ENCODE measurements at places on chromosomes 4 and X. TPM values are rescaled to one million over a fixed set of nuclear protein-coding genes. Genes with fewer than 3 reads are reported as not detected.

The DSPP gene
- not detected for total RNA-seq

The C4orf36 gene
- total RNA-seq: 1.3 TPM

The SH3RF1 gene
- 13.9 TPM for total RNA-seq

The CRLF2 gene
- not detected for total RNA-seq

The GSPT2 gene
- total RNA-seq: 14.3 TPM

The CLDN2 gene
- 3.9 TPM for total RNA-seq

The POU3F4 gene
- total RNA-seq: 0.03 TPM

The CXCL5 gene
- 31.9 TPM for total RNA-seq

The CENPVL2 gene
- total RNA-seq: 0.32 TPM

The XAGE1A gene
- not detected for total RNA-seq

The AKAP14 gene
- not detected for total RNA-seq

The TRMT2B gene
- 12.6 TPM for total RNA-seq

The C4orf50 gene
- not detected for total RNA-seq

The MYOZ2 gene
- total RNA-seq: 0.10 TPM

The PPP1R2C gene
- not detected for total RNA-seq

The WNK3 gene
- total RNA-seq: 12.5 TPM

The SMR3B gene
- not detected for total RNA-seq

The ZCCHC18 gene
- total RNA-seq: 0.56 TPM

The KLKB1 gene
- 16.1 TPM for total RNA-seq

The IL13RA2 gene
- total RNA-seq: 0.17 TPM

The ITIH6 gene
- total RNA-seq: not detected

The CFAP299 gene
- total RNA-seq: 0.04 TPM

The CTAG2 gene
- not detected for total RNA-seq

The MAP7D2 gene
- 2.4 TPM for total RNA-seq

The FAM120C gene
- 2.3 TPM for total RNA-seq
